ENCODE measurements at places on chromosomes 4 and X.

DNA sequence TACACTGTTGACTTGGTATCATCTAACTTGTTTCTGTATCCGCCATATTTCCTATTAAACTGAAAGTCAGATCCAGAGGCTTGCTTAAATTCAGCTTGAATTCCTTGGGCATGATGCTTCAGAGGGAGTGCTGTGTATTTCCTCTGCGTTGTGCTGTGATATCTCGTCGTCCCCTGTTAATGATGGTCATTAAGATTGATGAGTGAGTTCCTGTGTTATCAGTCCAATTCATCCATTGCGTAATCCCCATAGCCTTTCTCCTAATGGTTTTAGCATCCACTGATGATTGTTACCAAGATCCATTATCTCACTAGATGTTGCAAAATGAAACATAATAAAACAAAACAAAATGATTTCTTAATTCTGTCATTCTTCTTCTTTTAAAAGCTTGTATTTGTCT lies 31.3 kb upstream of the CHM start:
- DNase-seq, result no peak

DNA sequence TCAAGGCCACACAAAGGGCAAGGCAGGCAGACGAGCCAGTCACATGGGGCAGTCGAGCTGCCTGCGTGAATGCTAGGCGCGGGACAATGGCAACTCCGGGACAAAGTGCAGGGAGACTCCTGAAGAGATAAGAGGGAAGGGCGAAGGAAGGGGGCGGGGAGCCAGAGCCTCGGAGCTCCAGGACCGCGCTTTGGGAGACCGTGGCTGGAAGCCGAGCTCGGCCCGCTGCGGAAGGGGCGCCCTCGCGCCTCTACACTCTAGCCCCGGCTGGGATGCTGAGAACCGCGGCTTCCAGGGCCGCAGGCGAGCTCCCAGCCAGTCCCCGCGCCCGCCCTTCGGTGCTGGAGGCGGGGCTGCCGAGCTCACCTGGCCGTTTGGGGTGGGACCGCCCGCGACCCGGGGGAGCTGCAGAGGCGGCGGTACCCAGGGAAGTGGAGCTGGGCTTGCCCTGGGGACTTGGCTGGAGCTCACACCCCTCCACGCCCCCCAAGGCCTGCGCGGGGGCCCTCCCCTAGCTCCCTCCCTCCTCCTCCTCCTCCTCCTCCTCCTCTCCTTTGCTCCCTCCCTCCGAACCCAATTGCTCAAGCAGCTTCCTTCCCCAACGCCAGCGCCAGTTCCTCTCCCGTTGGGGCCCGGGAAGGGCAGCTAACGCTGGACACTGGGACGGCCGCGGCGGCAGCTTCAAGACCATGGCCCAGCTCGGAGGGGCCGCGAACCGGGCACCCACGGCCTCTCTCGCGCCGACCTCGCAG lies at the start of gene SOWAHD:
SOWAHD (plus strand) TSS at position 610 of the 752 bp plus-strand sequence; CDS start at position 690, 80 bp downstream.
- no peak for DNase-seq

- no peak for DNase-seq
Observed at GRCh38 chr4:124948976-124949597, 236.6 kb upstream of the ANKRD50 start.

- DNase-seq, result no peak
Observed at GRCh38 chr4:145099653-145100052, 1.5 kb downstream of the ABCE1 start.

GRCh38 chr4:117164338-117164737 lies 79.0 kb upstream of the TRAM1L1 start:
- no peak for DNase-seq
